ENCODE measurements at places on chromosomes 2 and 18.

- DNase-seq = no peak
Measured at GRCh38 chr2:126655500-126656430, at the start of gene GYPC. GYPC (plus strand) TSS chr2:126656158; CDS start chr2:126656264, 106 bp downstream.

- no peak for DNase-seq
Measured at GRCh38 chr2:41194230-41194629, 742.3 kb upstream of the SLC8A1 start.

GRCh38 chr2:112342067-112342550 lies 66.7 kb downstream of the ZC3H6 start:
- no peak for DNase-seq

DNA sequence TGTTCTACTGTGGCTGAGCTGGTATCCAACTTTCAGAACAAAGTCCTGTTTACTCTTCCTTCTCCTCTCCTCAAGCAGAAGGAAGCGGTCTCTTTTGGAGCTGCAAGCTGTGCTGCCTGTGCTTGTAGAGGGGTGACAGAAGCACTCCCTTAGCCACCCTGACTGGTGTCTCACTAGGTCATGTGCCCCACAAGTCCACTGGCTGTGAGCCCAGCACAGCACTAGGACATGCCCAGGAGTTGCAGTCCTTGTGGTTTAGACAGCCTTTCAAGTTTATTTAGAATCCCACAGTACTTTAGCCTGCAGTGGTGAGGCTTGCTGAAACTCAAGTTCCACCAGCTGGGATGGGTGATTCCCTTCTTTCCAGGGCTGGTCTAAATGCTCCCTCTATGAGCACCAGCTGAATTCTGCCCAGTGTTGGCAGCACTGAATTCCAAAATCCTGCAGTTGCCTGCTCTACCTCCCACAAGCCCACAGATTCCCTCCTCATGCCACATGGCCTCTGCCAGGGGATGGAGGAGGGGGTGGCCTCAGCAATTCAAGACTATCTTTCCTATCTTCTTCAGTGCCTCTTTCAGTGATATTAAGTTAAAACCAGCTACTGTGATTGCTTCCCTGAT lies 61.2 kb downstream of the CCDC85A start:
- no peak for DNase-seq

- DNase-seq = no peak
Measured at GRCh38 chr2:212536817-212537725, 1.5 kb downstream of the ERBB4 start.

DNA sequence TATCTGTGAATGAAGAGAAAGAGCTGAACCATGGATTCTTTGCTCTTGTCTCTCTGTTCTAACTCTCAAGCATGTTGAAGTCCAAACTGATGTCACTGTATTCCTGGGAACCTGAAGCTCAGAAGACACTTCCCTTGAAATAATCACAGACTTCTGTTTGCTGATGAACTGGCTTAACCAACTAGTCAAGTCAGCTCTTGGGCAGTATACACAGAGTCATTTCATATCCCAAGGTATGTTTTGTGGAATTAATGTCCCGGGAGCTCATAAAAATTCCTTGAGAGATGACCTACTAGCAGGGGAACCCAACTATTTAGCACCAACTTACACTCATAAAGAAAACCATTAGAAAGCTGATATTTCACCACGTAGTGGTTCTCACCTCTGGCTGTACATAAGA lies 156.6 kb downstream of the NR4A2 start:
- no peak for DNase-seq

- DNase-seq = no peak
Measured at GRCh38 chr2:118119158-118119727, 31.0 kb downstream of the INSIG2 start.

DNA sequence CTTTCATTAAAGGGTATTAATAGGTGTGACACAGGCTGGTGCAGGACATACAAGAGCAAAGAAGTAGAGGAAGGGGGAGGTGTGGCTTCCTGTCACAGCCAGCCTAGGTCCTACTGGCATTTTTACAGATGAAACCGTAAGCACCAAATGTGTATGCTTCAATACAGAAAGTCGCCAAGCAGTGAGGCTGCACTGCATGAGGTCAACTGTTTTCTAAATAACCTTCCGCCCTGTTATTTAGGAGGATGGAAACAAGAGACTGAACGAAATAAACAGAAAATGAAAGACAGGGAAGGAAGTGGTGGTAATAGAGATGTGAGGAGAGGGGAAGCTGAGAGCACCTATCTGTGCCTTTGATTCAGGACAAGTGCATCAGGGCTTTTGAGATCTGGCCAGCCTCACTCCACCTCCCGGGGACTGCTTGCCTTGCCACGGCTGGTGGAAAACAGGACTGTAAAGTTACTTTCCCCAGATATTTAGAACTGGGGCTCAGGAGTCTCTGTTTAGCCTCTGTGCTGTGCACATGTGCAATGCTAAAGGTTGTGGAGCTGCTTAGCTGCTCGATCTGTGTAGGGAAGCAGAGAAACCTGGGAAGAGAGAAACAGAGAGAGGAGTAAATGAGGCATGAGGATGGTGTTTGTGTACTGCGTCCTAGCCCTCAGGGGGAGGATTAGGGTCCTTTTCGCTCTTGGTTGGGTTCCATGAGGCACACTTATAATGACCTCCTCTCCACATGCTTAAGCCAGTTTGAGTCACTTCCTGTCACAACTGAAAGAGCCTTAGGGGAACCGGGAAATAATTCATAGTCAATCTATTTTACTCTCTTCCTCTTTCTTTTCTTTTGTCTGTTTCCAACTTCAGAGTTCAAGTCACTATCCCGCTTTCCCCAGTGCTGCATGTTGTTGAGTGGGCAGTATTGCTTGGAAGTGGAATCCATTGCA lies 62.3 kb upstream of the BOD1L2 start:
- DNase-seq = no peak

DNA sequence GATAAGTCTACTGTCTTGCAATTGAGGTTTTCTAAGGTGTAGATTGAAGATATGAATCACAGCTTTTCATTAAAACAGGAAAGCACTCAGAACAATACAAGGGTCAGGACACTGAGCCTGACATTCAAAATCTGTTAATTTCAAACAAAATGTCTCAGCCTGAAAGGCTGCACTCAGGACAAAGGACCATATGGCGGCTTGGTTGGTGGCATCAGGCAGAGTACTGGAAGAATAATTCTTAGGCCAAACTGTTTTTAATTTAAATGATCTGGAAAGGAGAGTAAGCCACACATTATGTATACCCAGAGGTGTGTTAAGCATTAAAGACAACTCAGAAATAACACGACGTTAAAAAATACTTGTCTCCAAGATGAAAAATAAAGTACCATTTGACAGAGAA lies 85.9 kb downstream of the SKA1 start:
- no peak for DNase-seq

- DNase-seq = no peak
Measured at GRCh38 chr2:126874961-126875360, 23.7 kb upstream of the TEX51 start.

- no peak for DNase-seq
Measured at GRCh38 chr18:56307354-56308170, 330.8 kb downstream of the TXNL1 start.

DNA sequence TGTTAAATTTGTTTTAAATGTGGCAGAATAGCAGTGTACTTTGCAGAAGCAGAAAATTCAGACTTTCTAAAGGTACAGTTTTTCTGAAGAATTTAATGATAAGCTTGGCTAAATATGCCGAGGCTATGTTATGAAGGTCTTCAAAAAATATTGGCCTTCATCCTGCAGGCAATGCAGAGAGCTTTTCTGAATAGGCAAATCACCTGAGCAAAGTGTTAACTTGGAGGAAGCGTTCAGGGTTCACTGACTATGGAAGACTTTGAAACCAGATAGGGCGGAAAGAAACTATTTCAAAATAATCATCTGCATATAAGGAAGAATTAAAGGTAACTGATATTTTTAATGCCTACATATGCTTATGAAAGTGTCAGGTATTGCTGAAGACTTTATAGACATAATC lies 133.7 kb upstream of the SETBP1 start:
- DNase-seq = no peak

DNA sequence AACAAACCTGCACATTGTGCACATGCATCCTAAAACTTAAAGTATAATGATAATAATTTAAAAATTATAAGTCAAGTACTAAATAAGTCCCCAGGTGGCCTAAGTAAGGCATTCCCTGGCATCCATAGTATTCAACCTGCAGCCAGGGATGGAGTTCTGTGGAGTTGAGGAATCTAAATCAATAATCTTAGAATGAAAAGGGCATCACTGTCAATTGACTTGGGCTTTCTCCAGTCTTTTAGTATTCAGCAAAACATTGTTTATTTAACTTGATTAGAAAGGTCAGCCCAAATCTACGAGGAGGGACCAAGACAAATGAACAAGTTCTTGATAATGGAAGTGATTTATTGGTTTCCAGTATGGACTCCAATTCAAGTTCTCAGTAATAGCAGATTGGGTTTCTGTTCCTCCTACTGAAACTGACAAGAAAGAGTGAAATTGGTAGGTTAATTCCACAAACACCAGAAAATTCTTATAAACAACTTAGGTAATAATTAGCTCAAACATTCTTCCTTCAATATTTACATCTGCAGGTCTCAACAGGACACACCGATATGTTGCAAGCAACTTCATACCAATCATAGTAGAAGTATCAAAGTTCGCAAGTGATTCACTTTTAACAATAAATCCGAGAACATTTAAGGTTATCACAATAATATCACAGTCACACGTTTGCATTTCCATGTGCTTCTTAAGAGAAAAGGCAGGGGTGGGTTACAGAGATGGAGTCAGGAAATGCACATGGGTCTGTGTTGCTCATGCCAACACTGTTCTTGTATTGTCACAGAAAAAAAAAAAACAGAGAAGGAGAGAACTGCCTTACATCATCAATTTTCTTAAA lies 51.7 kb upstream of the EHBP1 start:
- no peak for DNase-seq

DNA sequence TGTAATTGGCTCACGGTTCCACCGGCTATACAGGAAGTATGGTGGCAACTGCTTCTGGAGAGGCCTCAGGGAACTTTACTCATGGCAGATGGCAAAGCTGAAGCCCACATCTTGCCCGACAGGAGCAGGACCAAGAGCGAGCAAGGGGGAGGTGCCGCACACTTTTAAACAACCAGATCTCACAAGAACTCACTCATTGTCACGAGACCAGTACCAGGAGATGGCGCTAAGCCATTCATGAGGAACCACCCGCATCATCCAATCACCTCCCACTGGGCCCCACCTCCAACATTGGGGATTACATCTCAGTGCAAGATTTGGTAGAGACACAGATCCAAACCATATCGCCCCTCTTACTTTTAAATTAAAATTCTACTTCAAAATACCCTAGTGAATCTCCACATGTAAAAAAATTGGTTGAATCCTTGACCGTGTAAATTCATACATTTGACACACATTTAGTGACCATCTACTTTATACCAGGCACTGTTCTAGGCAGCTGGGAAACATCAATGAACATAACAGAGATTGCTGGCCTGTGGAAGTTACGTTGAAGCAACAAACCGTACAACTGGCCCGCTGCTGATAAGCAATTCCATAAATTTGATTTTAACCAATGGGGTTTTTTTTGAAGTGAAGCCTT lies 87.6 kb downstream of the ALPK2 start:
- DNase-seq = no peak

DNA sequence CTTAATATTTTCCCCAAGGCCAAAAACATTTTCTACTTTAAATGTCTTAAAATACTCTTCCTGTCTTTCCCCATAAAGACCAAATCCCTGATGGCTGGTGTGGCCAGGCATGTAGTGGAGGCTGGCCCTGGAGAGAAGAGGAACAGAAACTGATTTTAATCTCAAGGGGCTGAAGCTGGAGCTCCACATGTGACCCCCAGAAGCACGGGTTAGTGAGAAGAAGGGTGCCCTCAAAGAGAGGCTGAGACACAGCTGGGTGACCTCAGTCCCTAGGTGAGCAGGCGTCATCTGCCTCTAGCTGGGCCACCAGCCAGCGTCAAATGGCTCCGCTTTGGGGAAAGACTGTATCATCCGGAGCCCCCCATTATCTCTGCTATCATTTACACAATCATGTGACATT lies 19.3 kb upstream of the TMEM18 start:
- DNase-seq = no peak

- DNase-seq = no peak
Measured at GRCh38 chr2:220695397-220696279, 876.5 kb downstream of the EPHA4 start.
